ENCODE measurements at places on chromosomes 1 and 21.

- DNase-seq: no peak
These were observed 48.4 kb downstream of the TRIM11 start for GRCh38 chr1:228358039-228358763.

DNA sequence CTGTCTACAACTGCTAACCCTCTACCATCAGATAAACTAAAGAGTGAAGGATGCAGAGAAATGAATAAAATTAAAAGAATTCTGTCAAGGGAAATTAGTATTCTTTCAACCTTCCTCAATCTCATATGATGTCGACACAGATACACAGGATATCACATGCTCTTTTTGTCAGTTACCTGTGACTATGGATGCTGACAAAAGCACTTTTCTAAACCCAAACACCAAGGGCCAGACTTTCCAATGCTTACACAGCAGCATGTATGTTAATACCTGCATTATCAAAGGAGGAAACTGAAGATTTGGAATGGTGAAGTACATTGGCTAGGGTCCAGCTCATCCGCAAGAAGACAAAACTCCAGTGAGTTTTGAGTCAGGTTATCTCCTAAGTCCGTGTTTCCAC lies 294.0 kb downstream of the SMYD3 start:
- DNase-seq: no peak

DNA sequence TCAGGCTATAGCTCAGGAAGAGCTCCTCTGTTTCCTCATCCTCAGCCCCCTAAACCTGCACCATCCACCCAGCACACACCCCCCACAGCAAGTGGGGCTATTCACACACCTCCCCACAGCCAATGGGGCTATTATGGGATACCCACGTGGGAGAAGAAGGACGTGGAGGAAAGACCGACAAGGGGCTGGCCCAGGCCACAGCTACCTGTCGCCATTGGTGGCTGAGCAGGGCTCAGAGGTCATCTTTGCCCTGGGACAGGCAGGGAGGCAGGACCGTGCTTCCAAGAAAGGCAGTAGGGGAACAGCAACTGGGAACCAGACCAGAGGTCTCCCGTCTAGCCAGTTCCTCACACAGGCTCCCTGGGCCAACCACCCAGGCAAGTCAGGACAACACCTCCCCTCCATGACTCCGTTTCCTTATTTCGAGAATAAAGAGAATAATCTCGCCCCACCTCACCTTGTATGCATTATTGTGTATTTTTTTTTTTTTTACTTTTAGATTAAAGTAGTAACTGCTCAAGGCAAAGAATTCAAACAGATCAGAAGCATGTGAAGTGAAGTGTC lies 92.3 kb upstream of the TARDBP start:
- DNase-seq: no peak

DNA sequence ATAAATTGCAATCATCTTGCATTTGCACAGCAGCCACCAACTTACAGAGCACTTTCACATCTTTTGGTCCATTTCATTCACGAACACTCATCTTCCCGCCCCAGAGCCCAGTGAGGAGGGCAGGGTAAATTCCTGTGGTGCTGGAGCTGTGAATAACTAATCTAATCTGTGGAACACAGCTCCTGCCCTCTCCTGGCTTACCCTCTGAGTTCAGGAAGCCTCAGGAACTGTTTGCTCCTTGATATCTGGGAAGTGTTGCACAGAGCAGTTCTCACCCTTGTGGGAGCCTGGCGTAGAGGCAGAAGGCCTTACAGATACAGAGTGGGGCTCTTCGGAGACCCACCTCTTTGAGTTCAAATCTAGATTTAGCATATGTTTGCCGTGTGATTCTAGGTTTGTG lies 11.6 kb upstream of the RD3 start:
- no peak for DNase-seq

DNA sequence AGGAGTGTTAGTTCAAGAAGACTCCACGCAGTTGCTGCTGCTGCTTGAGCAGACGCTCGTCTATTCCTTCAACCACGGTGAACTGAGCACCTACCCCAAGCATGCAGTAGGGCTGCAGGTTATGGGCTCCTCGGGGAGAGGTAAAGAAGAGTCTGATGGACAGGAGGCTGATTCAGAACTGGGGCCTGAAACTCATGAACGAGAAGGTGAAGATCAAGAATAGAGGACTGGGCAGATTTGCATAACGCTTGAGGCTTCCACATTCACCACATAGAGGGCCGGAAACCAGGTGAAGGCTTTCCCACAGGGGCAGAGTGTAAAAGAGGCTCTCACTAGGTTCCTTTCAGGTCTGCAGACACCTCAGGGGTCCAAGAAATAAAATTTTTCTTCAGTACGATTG lies 9.1 kb downstream of the ABCA4 start:
- DNase-seq: no peak

DNA sequence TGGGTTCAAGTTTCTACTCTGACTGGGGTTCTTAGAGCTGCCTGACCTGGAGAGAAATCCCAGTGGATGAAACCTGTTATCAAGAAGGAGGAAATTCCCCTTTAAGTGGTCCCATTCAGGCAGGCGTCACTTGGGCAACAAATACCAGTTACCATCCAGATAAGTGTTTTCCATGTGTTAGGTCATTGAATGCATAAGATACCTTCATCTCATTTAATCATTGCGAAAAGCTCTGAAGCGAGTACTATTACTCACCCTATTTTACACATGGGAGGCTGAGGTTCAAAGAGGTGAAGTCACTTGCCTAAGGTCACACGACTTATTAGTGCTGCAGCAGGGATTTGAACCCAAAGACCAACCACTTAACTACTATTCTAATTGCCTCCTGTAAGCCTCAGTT lies 45.5 kb upstream of the RPL11 start:
- DNase-seq: no peak

Data from CD4-positive, alpha-beta T cell treated with Interleukin-17A for 4 hours (primary cell).